ENCODE measurements at places on chromosomes 2 and 18. TPM values are rescaled to one million over a fixed set of nuclear protein-coding genes. Genes with fewer than 3 reads are reported as not detected.

KCNIP3 gene
- under 0.01 TPM for total RNA-seq

PSTPIP2 gene
- total RNA-seq, result 1.1 TPM

ZAP70 gene
- total RNA-seq, result under 0.01 TPM

DNA sequence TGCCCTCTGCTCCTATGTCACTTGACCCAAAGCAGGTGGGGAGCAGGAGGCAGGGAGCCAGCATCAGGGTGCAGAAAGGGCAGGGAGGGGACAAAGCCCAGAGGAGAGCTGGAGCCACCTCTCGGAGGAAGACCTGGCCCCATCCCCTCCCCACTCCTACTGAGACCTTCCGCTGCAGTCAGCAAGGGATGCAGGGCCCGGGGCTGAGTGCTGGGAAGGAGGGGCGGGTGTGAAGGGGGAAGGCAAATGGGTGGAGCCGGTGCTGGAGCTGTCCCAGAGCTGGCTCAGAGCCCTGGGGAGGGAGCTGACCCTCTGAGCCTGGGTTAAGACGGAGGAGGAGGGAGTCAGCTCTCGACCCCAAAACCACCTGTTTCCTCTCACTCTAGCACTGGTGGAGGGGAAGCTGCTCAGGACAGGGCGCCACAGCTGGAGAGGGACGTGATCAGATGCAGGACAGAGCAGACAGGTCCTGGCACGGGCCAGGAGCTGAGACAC, 33.8 kb downstream of the HS1BP3 start:
- peak; percentile 86 for DNase-seq

DNA sequence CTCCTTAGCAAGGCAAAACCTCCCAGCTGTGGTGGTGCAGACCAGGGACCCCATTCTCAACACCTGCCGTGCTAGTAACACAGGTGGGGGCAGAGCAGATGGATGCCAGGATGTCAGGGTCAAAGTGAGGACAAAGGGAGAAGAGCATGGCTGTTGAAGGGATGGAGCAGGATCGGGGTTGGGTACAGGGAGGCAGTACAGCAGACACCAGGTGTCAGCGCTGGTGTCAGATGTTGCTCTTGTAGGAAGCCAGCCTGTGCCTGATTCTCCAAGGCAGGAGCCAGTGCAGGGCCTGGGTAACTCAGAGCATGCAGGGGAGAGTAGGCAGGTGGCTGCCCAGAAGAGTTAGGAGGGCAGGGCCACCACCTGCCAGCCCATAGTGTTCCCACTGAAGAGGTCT, 222.1 kb upstream of the SPRED2 start:
- no peak for DNase-seq
